ENCODE measurements at places on chromosomes 12 and 14. TPM values are rescaled to one million over a fixed set of nuclear protein-coding genes. Genes with fewer than 3 reads are reported as not detected.

PIWIL1 gene
- total RNA-seq = not detected

PRB2 gene
- total RNA-seq = not detected

GRCh38 chr14:63426838-63427352, 108.2 kb upstream of the GPHB5 start:
- no peak for DNase-seq

DNA sequence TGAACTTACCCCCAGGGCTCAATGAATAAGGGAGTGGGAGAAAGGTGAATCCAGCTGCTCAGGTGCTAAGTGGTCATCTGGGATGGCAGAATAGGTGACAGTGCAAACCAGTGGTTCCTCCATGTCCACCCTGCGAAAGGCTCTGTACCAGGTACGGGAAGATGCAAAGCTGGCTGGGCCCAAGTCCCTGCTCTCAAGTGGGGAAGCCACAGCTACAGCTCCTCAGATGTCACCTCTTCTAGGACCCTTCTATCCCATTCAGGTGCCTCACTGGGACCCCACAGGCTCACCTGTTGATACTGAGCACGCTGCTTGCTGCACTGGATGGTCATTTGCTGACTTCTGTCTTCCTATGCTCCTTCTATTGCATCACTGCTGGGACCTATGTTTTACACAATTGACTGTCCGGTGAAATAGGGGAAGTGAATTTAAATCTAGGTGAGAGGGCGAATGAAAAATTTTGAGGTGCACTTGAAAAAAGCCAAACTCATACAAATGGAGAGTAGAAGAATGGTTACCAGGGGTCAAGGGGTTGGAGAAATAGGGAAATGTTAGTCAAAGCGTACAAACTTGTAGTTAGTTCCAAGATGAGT, 20.3 kb upstream of the PPP4R4 start:
- no peak for DNase-seq

All from pulmonary artery endothelial cell (primary cell).